Activated T-helper 2 cell treated with anti-CD3 and anti-CD28 coated beads, Interferon-gamma antibody, Interleukin-2, Interleukin-4, amounts not matched to agents 10 μg/mL and 5 μg/mL and 100 μg/mL, durations not matched to agents 14 hours and 24 hours and 36 hours (primary cell): ENCODE measurements at places on chromosomes 13 and 19.
A peak's percentile ranks its signal among the peaks of the same experiment; 100 is the strongest.

DNA sequence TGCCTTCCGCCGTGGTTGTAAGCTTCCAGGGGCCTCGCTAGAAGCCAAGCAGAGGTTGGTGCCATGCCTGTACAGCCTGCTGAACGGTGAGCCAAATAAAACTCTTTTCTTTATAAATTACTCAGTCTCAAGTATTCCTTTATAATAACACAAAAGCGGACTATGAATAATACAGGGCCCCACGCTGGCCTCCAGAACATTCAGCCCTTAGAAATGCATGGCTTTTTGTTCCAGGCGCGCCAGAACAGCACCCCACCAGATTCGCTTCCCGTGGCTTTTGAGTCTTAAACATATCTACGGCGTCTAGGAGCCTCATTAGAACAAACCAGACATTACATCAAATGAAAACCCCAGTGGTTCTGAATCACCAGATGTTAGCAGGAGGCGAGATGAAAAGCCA lies 75.1 kb downstream of the SLC15A1 start:
- no peak for DNase-seq

- DNase-seq: no peak
These were observed 16.4 kb upstream of the KCTD15 start for GRCh38 chr19:33780251-33780650.

DNA sequence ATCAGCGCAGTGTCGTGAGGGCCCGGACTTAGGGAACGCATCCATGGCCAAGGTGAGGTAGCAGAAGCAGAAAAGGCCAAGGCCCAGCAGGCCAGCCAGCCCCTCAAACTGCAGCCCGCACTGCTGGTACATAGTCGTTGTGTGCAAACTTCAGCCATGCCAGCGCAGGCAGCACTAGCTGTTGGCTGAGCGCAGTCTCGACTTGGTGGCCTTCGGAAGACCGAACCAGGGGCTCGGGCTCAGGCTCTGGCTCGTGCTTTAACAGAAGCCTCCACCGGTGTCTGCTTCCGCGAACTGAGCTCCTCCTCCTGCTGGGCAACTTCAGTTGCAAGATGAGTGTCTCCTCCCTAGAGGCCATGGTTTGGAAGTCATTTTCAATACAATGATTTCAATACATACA lies 157.5 kb downstream of the DNAJC15 start:
- DNase-seq: no peak

- no peak for DNase-seq
These were observed 3.7 kb downstream of the CEACAM16 start for GRCh38 chr19:44702551-44703176.

- DNase-seq: no peak
These were observed 3.9 kb downstream of the SPIB start for GRCh38 chr19:50422397-50423278.

DNA sequence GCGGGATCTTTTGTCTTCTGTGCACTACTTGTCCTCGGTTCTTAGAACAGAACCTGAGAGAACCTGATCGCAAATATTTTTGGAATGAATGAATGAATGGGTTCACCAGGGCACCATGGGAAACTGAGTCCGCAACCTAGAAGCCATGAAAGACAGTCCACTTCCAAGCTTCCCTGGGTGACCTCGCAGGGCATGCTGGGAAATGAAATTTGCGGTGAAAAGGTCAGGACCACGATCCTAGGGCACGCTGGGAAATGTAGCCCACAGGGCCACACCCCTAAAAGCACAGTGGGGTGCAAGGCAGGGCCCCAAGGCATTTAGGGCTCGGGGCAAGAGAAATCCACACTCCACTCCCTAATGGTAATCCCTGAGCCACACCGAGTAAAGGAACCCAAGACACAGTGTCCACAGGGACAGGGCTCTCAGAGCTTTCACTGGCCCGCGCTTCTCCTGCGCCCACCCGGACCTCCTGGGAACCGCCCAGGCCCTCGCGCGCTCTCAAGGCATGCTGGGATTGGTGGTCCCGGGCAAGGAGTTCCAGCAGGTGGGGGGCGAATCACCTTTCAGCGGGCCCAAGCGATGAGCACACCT lies 1.1 kb upstream of the PPP1R12C start:
- DNase-seq: peak; percentile 16

DNA sequence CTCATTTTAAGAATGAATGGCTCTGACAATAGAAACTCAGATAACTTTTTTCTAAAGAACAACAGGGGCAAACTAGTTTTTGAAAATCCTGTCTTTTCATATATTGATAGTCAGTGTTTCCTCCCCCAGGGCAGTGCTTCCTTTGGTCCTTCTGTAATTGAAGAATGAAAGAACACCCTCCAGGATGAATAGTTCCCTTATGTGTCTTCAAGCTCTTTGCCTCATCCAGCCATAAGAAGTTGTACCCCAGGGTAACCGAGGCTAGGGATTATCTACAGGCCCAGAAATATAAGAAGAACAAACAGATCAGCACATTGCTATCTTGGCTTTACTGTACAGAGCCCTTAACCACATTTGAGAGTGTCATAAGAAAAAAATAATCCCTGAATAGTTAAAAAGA lies 12.1 kb upstream of the ERICH6B start:
- no peak for DNase-seq

GRCh38 chr19:44741258-44741731 lies 7.2 kb upstream of the BCL3 start:
- no peak for DNase-seq
